Stomach (tissue), 19 donors: ENCODE measurements at places on chromosomes 3 and 15. TPM values are rescaled to one million over a fixed set of nuclear protein-coding genes. Genes with fewer than 3 reads are reported as not detected.

Gene SLITRK3
- polyA plus RNA-seq, result not detected

Gene MEIS2
- 12.4 TPM for polyA plus RNA-seq

GRCh38 chr3:56115199-56115598, 353.1 kb downstream of the ERC2 start:
- no peaks in the 10 kb centered on the region for H3K27me3 ChIP-seq
- H3K4me3 ChIP-seq, result no peak overlapping the region
- no peaks in the 10 kb centered on the region for H3K4me1 ChIP-seq

DNA sequence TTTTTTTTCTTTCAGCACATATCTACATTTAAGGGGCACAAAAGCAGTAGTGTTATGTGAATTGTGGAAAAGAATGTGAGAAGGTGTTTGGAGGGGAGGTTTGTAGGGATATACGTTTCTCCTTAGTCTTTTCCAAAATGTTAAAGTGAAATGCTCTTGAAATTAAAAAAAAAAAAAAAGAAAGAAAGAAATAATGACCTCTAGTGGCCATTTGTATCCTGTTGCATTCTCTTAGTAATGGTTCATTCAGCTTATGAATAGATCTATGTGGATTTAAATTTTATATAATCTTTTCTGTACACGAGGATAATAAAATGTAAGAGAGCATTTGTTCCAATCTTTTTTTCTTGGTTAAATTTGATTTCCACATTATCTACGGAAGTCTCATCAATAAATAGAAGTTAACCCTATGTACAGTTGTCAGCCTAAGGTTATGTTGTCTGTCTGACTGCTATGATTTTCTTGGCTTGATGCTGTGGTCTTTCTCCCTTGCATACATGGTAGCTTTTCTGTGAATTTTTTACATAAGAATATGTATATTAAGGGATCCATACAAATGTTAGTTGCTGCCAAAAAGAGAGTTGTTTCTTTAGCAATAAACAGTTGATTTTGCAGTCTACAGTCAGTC, 1.7 kb downstream of the P2RY13 start:
- H3K36me3 ChIP-seq, result no peaks in the 10 kb centered on the region
- H3K27me3 ChIP-seq, result no peaks in the 10 kb centered on the region
- peaks cover 17% of the 10 kb centered on the region for H3K4me1 ChIP-seq
- H3K4me3 ChIP-seq, result peak overlapping the region; percentile 21

DNA sequence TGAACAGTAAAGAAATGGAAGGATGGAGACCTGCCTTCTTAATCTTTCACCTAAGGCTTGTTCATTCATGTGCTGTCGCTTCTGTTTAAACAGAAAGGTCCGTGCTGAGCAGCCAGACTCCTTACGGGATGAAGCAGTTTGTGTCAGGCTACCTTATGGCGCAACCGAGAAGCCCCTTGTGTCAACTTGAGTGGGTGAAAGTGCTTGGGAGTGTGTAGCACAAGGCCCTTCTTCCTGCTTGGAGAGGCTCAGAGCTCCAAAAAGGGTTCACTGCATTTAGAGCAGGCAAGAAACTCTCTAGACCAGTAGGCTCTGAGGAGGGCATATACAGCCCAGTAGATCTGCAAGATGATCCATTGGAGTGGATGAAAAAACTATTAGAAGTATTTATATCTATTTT, 16.0 kb downstream of the CAPN3 start:
- H3K4me1 ChIP-seq, result no peaks in the 10 kb centered on the region
- H3K4me3 ChIP-seq, result no peak overlapping the region
- no peaks in the 10 kb centered on the region for H3K36me3 ChIP-seq
- H3K27ac ChIP-seq, result no peak overlapping the region
- no peaks in the 10 kb centered on the region for H3K27me3 ChIP-seq
- no peak for DNase-seq
